Ascending aorta (tissue), 2 donors: ENCODE measurements at places on chromosomes 13 and 19. TPM values are rescaled to one million over a fixed set of nuclear protein-coding genes. Genes with fewer than 3 reads are reported as not detected.

Gene MBNL2
- 38.7 TPM for total RNA-seq

Gene ZNF766
- 2.3 TPM for total RNA-seq

Gene PCDH20
- 3.3 TPM for total RNA-seq

Gene CEACAM5
- not detected for total RNA-seq

Gene TGFBR3L
- total RNA-seq, result 7.1 TPM

Gene CNN1
- 477 TPM for total RNA-seq

Gene LGALS14
- total RNA-seq, result not detected

Gene ZSCAN1
- total RNA-seq, result not detected

Gene GAPDHS
- not detected for total RNA-seq

Gene NLRP7
- total RNA-seq, result not detected

Gene ZNF560
- total RNA-seq, result not detected

Gene SBK3
- not detected for total RNA-seq

Gene ACER1
- not detected for total RNA-seq

Gene TPM4
- total RNA-seq, result 619 TPM

DNA sequence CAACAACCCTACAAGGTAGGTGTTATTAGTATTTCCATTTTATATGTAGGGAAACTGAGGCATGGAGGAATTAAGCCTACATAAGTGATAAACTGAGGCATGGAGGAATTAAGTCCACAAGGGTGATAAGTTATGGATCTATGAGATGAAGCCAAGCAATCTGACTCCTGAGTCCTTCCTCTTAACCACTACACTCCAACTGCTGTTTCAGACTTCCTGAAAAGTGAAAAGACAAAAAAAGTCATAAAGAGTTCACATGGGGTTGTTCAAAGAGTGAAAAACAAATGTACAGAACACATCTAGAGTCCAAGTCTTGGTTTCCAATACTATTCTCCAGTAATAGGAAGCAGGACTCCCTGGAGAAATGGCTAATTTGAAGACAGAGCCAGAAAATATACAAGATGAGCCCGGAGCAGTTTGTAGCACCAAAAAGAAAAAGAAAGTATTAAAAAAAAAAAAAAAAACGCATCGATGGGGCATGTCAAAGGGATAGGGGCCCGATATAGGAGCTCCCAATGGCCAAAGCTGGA lies 12.1 kb downstream of the CRYL1 start:
- no peak for DNase-seq
- no peaks in the 10 kb centered on the region for H3K27me3 ChIP-seq
- no peak overlapping the region for H3K27ac ChIP-seq

DNA sequence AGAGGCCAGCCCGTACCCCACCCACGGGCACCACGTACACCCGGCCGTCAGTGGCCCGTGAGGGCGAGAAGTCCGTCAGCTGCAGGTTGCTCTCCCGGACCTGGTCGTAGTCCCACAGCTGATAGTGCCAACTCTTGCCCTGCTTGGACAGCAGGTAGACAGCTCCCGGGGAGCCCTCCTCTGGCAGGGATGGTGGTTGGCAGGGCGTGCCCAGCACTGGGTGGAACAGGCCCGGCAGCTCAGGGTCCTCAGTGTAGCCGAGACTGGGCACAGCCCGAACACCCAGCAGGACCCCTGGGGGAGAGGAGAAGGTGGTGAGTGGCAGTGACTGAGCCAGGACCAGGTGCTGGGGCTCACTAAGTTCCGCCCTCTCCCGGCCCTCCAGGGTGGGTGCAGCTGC lies 7.8 kb downstream of the ACTMAP start:
- H3K4me1 ChIP-seq, result peaks cover 6% of the 10 kb centered on the region
- H3K36me3 ChIP-seq, result peaks cover 27% of the 10 kb centered on the region
- H3K27me3 ChIP-seq, result no peaks in the 10 kb centered on the region
- H3K27ac ChIP-seq, result no peak overlapping the region
- DNase-seq, result no peak

- no peak overlapping the region for H3K4me3 ChIP-seq
- no peak overlapping the region for H3K27ac ChIP-seq
- no peaks in the 10 kb centered on the region for H3K4me1 ChIP-seq
Measured at GRCh38 chr13:91592056-91593014, 193.9 kb downstream of the GPC5 start.

- H3K27ac ChIP-seq, result no peak overlapping the region
- H3K36me3 ChIP-seq, result no peaks in the 10 kb centered on the region
- H3K4me3 ChIP-seq, result no peak overlapping the region
- peaks cover 36% of the 10 kb centered on the region for H3K4me1 ChIP-seq
- no peak for DNase-seq
Measured at GRCh38 chr19:4378886-4379285, 21.5 kb downstream of the SH3GL1 start.

- H3K36me3 ChIP-seq, result no peaks in the 10 kb centered on the region
- no peaks in the 10 kb centered on the region for H3K27me3 ChIP-seq
- no peak overlapping the region for H3K4me3 ChIP-seq
- H3K4me1 ChIP-seq, result no peaks in the 10 kb centered on the region
- DNase-seq, result no peak
- no peak overlapping the region for H3K27ac ChIP-seq
Measured at GRCh38 chr13:73467125-73467524, 408.3 kb downstream of the KLF5 start.

- H3K4me3 ChIP-seq, result no peak overlapping the region
- no peaks in the 10 kb centered on the region for H3K36me3 ChIP-seq
- no peaks in the 10 kb centered on the region for H3K27me3 ChIP-seq
- H3K27ac ChIP-seq, result no peak overlapping the region
- DNase-seq, result no peak
- peaks cover 4% of the 10 kb centered on the region for H3K4me1 ChIP-seq
Measured at GRCh38 chr19:16615808-16616207, 12.2 kb downstream of the MED26 start.

- H3K4me1 ChIP-seq, result no peaks in the 10 kb centered on the region
- H3K27ac ChIP-seq, result no peak overlapping the region
- H3K27me3 ChIP-seq, result no peaks in the 10 kb centered on the region
- peaks cover 28% of the 10 kb centered on the region for H3K36me3 ChIP-seq
- H3K4me3 ChIP-seq, result no peak overlapping the region
Measured at GRCh38 chr19:33379151-33379829, 5.8 kb downstream of the CEBPG start.

DNA sequence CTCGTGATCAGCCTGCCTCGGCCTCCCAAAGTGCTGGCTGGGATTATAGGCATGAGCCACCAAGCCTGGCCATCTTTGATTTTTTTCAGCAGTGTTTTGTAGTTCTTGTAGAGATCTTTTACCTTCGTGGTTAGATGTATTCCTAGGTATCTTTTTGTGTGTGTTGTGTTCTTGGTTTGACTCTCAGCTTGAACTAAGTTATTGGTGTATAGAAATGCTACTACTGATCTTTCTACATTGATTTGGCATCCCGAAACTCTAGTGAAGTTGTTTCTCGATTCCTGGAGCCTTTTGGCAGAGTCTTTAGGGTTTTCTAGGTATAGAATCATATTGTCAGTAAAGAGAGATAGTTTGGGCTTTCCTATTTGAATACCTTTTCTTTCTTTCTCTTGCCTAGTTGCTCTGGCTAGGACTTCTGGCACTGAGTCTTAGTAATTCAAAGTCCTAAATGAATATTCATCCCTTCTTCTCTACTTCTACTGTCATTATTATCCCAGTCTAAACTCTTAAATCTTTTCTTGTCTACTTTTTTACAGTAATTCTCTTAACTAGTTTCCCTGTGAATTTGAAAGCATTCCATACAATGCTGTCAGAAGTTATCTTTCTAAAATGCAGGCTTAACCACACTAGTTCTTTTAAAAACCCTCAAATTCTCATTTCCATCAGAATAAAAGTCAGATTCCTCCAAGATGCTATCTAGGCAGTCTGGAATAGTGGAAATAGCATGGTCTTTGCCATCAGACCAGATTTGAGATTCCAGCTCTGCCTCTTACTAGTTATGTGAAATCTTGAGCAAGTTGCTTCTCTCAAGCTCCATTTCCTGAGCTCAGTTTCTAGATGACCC lies 7.0 kb downstream of the GPR18 start:
- H3K4me3 ChIP-seq, result no peak overlapping the region
- peaks cover 11% of the 10 kb centered on the region for H3K36me3 ChIP-seq
- H3K27me3 ChIP-seq, result no peaks in the 10 kb centered on the region

DNA sequence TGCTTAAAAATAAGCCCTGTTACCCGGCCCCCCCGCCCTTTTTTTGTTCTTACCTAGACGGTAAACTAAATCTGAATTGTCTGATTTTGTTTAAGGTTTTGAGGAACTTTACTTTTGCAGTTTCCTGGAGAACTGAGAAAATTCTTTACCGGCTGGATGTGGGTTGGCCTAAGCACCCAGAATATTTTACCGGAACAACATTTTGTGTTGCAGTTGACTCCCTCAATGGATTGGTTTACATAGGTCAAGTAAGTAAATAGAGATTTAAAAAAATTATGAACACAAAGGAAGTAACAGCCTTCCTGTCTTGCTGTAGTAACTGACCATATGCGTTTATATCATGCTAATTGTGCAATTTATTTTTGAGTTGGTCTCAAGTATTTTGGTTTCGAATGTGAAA lies 785 bp downstream of the NHLRC3 start:
- H3K27ac ChIP-seq, result peak overlapping the region; percentile 78
- peak overlapping the region; percentile 97 for H3K4me3 ChIP-seq
- H3K36me3 ChIP-seq, result peaks cover 4% of the 10 kb centered on the region
- no peaks in the 10 kb centered on the region for H3K27me3 ChIP-seq
- DNase-seq, result no peak

DNA sequence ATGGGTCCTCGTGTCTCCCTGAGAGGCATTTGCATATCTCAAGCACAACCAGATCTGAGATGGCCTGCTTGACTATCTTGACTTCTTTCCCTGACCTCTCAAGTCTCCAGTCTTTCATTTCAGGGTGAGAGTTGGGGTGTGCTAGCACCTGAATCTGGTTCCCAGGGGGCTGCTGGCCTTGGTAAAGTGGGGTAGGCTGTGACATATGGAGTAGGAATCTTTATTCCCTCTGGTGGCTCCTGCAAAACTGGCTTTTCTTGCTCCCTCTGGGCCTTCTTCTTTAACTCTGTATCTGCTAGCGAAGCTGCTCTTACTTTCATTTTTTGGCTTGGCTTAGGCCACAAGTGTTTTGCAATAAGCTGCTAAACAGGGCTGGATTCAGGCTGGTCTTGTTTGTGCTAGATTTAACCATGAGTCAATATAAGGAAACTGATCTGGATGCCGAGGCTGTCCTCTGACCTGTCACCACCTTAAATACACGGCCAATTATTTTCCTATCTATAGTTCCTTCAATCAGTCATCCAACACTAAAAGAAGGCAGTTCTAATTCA lies 42.3 kb downstream of the ZNF493 start:
- no peak for DNase-seq
- H3K27ac ChIP-seq, result peak overlapping the region; percentile 58
- H3K4me3 ChIP-seq, result peak overlapping the region; percentile 34

GRCh38 chr13:110812869-110813645 lies 99.6 kb downstream of the ING1 start:
- H3K27ac ChIP-seq, result no peak overlapping the region
- H3K27me3 ChIP-seq, result no peaks in the 10 kb centered on the region
- H3K4me3 ChIP-seq, result peak overlapping the region; percentile 49
- H3K4me1 ChIP-seq, result no peaks in the 10 kb centered on the region
- no peaks in the 10 kb centered on the region for H3K36me3 ChIP-seq

DNA sequence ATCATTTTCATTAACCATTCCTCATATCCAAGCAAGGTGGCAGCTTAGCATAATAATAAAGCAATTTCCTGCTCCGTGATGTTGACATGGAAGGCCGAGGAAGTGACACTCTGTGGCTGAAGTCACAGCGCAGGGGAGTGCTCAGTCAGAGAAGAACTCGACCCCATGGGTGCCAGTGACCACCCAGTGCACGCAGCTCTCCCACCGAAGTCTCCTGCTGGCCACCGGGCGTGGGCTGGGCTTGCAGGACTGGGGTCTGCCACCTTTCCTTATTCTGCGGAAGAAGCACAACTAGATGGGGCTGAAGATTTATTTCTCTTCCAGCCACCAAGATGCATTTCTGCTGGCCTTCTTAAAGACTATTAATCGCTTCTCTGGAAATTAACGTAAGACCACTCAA lies 132.1 kb upstream of the SPACA7 start:
- H3K4me1 ChIP-seq, result no peaks in the 10 kb centered on the region
- H3K36me3 ChIP-seq, result no peaks in the 10 kb centered on the region
- DNase-seq, result no peak
- H3K4me3 ChIP-seq, result no peak overlapping the region
- no peak overlapping the region for H3K27ac ChIP-seq
- H3K27me3 ChIP-seq, result no peaks in the 10 kb centered on the region

GRCh38 chr19:32189956-32190706 lies 155.3 kb upstream of the ZNF507 start:
- DNase-seq, result no peak
- no peaks in the 10 kb centered on the region for H3K36me3 ChIP-seq
- no peak overlapping the region for H3K4me3 ChIP-seq
- no peaks in the 10 kb centered on the region for H3K27me3 ChIP-seq
- H3K4me1 ChIP-seq, result no peaks in the 10 kb centered on the region
- no peak overlapping the region for H3K27ac ChIP-seq

DNA sequence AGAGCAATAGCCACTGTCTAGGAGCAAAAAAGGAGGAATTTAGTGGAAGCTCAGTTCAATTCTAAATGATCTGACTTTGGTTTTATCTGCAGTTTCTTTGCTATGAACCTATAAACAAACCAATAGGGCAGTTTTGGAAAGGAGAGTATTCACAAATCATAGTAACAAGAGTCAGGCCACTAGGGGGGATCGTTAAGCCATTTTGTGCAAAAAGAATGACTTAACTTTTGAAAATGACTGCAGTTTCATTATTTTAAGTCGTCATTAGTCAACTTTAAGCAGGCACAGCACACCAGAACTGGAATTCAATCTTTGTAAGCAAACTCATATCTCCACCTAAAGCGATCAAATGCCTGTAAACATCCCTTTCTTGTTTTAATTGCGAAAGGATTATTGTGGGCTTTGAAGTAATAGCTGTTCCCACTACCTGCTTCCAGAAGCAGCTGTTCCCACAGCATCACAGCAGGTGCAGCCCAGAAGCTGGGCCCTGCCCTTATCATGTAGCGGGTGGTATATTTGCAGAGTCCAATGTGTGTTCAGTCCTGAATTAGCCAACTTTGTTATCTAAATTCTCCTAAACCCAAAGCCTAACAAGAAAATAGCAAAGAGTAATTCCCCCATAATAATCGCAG lies 51.5 kb downstream of the SOX21 start:
- H3K27me3 ChIP-seq, result no peaks in the 10 kb centered on the region
- H3K27ac ChIP-seq, result no peak overlapping the region
- H3K36me3 ChIP-seq, result no peaks in the 10 kb centered on the region
- H3K4me1 ChIP-seq, result no peaks in the 10 kb centered on the region
- DNase-seq, result no peak

DNA sequence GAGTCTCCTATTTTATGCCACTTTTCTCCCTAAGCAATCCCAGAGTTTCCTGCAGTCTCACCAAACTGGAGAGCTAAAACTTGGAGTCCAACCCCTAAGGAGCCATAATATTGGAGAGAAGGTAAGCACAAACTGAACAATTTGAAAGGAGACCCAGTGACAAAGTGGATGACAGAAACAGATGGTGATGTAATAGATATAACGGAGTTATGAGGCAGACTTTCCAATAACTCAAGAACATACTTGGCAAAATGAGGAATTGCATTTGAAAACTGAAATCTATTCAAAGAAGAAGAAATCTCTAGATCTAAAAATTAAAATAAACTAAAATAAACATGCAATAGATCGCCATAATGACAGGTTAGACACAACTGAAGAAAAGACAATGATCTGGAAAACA lies 200.9 kb upstream of the MIR17HG start:
- no peaks in the 10 kb centered on the region for H3K36me3 ChIP-seq
- H3K4me1 ChIP-seq, result no peaks in the 10 kb centered on the region
- no peak overlapping the region for H3K4me3 ChIP-seq
- no peak overlapping the region for H3K27ac ChIP-seq
- no peak for DNase-seq
